ENCODE measurements at places on chromosomes 5 and 9. TPM values are rescaled to one million over a fixed set of nuclear protein-coding genes. Genes with fewer than 3 reads are reported as not detected.

GRCh38 chr9:93205045-93205768, 21.3 kb downstream of the WNK2 start:
- no peaks in the 10 kb centered on the region for H3K36me3 ChIP-seq
- H3K4me3 ChIP-seq = peak overlapping the region; percentile 59
- H3K27ac ChIP-seq = peak overlapping the region; percentile 61
- no peak for DNase-seq
- no peaks in the 10 kb centered on the region for H3K27me3 ChIP-seq

DNA sequence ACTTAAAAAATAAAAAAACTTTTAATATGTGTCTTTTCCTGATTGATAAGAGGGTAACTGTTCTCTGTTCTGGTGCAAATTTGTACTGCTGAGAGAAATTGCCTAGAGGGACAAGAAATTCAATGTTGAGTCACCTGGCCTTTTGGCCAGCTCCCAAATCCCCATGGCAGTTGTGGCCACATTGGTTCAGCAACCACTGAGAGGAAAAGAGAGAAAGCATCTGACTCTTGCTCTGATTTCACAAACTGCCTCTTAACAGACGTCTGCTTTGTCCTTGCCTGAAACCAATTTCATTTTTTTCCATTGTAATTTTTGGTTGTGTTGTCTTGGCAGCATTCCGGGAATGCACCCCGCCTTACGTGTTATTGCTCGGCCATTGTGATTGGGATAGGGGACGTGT, 42.4 kb downstream of the NTRK2 start:
- peaks cover 21% of the 10 kb centered on the region for H3K36me3 ChIP-seq
- no peak overlapping the region for H3K27ac ChIP-seq
- peaks cover 11% of the 10 kb centered on the region for H3K27me3 ChIP-seq
- no peak overlapping the region for H3K4me3 ChIP-seq
- no peak for DNase-seq
- H3K4me1 ChIP-seq = peaks cover 16% of the 10 kb centered on the region

DNA sequence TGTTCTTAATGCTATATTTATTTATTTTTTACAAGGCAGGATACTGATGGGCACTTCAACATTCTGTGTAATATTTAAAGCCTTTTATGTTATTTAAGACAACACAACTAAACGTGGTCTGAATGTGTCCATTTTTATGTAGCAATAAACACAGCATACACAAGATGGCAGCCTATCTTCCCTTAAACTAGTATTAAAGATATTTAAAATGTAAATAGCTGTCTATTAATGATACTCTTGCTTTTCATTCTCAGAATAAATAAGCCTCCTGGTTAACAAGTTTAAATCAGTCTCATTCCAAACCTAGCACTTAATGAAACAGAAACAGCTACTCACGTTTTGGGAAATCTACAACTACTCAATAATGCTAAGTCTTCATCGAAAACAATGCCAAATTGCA, 315.7 kb downstream of the MCTP1 start:
- H3K4me1 ChIP-seq = peaks cover 5% of the 10 kb centered on the region
- no peak overlapping the region for H3K27ac ChIP-seq
- H3K4me3 ChIP-seq = no peak overlapping the region
- H3K27me3 ChIP-seq = no peaks in the 10 kb centered on the region
- no peak for DNase-seq

GRCh38 chr5:31186672-31187267, 6.7 kb upstream of the CDH6 start:
- no peak for DNase-seq
- no peaks in the 10 kb centered on the region for H3K4me1 ChIP-seq
- H3K27ac ChIP-seq = no peak overlapping the region

DNA sequence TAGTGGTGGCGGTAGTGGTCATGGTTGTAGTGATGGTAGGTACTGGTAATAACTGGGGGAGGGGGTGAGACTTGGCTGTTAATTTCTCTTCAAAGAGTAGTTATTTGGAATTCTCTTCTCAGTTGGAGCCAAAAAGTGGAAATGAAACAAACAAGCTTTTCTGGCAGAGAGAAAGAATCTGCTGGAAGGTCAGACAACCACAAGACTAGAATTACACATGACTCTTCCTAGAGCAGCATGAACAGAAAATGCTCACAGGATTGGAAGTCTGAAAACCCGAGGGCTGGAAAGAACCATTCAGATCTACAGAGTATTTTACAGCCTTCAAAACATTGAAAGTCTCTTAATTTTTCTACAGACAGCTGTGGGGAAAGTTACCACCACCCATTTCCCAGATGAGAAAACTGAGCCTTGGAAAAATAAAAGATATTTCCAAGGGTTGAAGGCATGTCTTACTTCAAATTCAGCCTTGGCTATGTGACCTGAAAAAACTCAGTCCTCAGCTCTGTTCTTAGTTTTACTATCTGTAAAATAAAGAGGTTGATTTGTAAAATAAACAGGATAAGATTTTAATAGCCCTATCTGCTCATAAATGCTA, 42.9 kb upstream of the TRIM32 start:
- no peak for DNase-seq
- no peak overlapping the region for H3K27ac ChIP-seq
- peaks cover 15% of the 10 kb centered on the region for H3K4me1 ChIP-seq
- H3K36me3 ChIP-seq = peaks cover 13% of the 10 kb centered on the region
- no peak overlapping the region for H3K4me3 ChIP-seq

- no peaks in the 10 kb centered on the region for H3K27me3 ChIP-seq
- no peaks in the 10 kb centered on the region for H3K36me3 ChIP-seq
- no peaks in the 10 kb centered on the region for H3K4me1 ChIP-seq
- no peak overlapping the region for H3K27ac ChIP-seq
These were observed 8.3 kb upstream of the AFF4 start for GRCh38 chr5:132971483-132972435.

IRX2 gene
- total RNA-seq = 31.4 TPM

LECT2 gene
- total RNA-seq = not detected

Measured in type B pancreatic cell (in vitro differentiated cells).